ENCODE measurements at places on chromosomes 3 and 15. TPM values are rescaled to one million over a fixed set of nuclear protein-coding genes. Genes with fewer than 3 reads are reported as not detected.

KLHL40 gene
- not detected for total RNA-seq

SEMA3G gene
- 0.12 TPM for total RNA-seq

DET1 gene
- 6.5 TPM for total RNA-seq

OR4F6 gene
- not detected for total RNA-seq

AMOTL2 gene
- total RNA-seq = 13.1 TPM

TP63 gene
- 16.7 TPM for total RNA-seq

GRCh38 chr3:128338536-128339330, 128.0 kb downstream of the DNAJB8 start:
- no peak for DNase-seq

DNA sequence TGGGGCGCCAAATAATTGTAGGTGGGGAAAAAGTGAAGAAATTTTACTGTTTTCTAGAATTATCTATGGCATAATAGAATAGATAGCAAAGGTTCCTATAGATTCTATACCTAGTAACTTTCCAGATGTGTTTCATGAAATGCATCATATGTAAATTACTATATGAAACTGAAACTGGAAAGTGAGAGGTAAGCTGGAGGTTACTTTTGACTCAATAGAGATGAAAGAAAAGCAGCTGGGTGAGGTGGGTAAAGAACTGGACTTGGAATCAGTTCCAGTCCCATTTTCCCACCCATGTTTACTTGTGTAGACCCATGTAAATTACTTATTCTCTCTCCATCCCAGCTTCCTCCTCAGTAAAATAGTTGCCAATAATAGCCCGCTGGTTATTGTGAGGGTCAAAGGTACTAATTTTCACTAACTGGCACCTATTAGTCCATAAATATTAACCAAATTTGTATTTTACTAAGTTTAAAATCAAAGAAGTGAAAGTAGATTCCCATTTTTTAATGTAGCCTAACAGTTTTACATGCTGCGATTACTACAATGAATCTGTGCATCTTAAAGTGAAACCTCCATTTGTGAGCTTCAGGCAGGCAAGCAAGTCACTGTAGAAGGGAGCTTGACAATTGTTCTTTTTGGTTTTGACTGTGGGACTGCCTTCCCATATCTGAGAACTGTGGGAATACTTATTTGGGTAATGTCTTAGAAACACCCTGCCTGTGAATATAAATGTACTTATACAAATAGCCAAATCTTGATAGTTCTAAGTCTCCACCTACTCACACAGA, 312.1 kb downstream of the SLC9A9 start:
- DNase-seq = no peak

DNA sequence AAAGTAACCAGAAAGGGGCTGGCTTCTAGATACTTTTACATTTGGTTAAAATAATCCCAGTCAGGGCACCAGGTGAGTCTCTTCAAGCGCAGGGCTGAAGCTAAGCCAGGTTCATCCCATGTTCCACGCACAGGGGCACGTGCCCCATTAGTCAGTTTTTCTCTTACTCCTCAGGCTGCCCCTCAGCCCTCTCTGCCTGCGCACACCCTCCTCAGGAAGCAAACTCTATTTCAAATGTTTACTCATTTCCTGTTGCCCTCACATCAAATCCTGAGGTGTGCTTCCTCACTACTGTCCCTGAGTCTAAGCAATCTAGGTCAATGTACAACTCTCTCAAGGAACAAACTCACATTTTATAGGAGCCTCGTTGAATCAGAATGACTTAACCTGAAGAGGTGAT, 48.5 kb downstream of the THBS1 start:
- DNase-seq = peak; percentile 30

DNA sequence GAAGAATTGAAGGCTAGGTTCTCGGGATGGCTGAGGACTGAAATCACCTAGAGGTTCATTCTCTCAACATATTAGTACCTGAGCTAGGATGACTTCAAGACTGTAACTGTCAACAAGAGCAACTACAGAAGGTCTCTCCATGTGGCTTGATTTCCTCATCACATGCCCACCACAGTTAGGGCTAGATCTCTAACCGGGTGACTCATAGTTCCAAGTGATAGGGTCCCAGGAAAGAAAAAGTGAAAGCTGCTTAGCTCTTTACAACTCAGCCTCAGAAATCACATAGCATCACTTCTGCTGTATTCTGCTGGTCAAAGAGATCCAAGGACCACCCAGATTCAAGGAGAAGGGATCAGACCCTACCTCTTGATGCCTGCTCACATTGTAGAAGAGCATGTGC, 165.4 kb upstream of the AGTR1 start:
- no peak for DNase-seq

GRCh38 chr15:92733934-92734521, 78.5 kb upstream of the FAM174B start:
- peak; percentile 63 for DNase-seq

DNA sequence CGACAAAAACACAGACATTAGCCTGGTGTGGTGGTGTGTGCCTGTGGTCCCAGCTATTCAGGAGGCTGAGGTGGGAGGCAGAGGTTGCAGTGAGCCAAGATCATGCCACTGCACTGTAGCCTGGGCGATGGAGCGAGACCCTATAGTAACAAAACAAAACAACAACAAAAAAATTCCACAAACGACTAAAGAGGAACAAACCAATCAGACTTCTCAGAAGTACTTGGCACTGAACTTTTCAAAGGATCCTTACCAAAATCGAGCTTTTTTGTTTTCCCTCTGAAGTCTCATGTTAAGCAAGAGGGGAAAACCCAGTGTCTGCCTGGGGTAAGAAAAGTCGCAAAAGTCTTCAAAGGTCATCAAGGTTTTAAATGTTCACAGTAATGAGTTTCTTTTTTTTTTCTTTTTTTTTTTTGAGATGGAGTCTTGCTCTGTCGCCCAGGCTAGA, 30.1 kb upstream of the TFRC start:
- DNase-seq = no peak

GRCh38 chr15:89690276-89691218, at the start of the genes PEX11A and WDR93:
TSS of gene PEX11A (minus strand) at chr15:89690754. CDS start at chr15:89690632, 122 bp downstream.
TSS of gene WDR93 (plus strand) at chr15:89690811. CDS start at chr15:89701747, 10,936 bp downstream.
- DNase-seq = peak; percentile 72

DNA sequence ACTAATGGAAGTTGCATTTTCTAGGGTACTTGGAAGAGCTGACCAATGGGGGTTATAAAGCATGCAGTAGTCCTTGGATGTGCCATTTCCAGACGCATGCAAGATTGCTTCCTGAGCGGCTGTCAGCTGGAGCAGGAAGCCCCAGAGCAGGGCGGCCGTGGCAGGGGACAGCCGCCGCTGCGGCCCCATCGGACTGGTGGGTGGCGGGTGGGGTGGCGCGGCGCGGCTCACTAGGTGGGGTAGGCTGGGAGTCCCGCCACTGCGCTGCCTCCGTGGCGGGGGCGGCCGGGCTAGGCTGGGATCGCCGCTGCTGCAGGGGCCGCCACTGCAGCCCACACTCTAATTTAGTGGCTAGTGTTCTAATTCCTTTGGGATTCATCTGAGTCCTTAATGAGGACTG, 56.5 kb upstream of the FGF7 start:
- no peak for DNase-seq

DNA sequence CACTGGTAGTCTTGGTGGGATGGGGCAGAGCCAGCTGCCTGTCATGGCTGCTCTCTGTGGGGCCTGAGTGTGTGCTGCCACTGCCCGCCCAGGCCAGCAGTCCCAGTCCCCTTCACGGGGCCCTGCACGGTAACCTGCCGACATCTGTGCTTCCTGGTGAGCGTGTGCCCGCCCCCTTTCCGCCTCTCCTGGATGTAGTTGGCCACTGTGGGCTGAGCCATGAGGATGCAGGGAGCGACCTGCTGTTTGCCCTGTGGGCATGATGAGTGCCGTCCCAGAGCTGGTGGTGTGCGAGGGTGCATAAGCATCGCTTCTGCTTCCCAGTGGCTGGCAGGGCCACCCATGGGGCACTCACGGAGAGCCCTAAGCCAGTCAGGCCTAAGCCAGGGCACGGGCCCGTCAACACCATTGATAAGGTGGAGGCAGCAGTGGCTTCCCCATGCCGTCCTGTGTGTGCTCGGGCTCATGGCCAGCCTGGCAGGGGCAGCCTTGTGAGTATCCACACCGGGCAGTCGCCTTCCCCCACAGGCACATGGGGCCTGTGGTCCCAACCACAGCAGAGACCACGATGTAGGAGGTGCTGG, 14.6 kb downstream of the PLXNA1 start:
- DNase-seq = no peak

GRCh38 chr3:193883551-193883950, 252.4 kb upstream of the HES1 start:
- peak; percentile 96 for DNase-seq

Data from RPMI7951 (cell line).